Stimulated activated CD4-positive, alpha-beta T cell treated with anti-CD3 and anti-CD28 coated beads, Interleukin-2, amount 100 ng/mL, for 24 hours (primary cell): ENCODE measurements at places on chromosomes 7 and 10.

- DNase-seq: no peak
These were observed 216.3 kb downstream of the TCERG1L start for GRCh38 chr10:131095313-131095580.

DNA sequence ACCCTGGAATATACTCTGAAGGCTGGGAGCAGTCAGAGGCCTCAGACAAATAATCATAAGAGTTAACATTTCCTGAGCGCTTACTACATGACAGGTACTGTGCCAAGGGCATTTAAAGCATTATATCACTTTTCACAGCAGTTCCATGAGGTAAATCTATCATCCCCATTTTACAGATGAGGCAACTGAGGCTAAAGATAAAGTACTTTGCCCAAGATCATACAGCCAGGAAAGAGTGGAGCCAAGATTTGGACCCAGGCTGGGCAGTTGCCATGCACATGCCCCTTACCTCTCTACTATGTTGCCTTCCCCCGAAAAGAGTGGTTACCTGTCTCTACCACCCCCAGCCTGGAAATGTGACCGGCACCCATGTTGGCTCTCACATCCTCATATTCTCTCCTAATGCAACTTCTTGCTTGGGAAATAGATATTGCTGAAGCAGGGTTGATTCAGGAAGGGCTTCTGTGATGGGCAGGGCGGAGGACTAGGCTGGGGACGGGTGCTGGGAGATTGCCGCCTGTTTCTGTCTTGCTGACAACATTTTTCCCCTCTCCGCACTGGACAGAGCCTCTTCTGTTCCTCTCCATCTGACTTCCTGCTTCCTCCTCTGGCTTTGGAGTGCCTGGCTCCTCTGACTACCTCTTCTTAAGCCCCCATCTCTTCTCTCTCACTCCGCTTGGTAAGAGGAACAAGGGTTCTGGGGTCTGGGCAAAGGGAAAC is 13.8 kb downstream of the SMO start:
- DNase-seq: no peak

DNA sequence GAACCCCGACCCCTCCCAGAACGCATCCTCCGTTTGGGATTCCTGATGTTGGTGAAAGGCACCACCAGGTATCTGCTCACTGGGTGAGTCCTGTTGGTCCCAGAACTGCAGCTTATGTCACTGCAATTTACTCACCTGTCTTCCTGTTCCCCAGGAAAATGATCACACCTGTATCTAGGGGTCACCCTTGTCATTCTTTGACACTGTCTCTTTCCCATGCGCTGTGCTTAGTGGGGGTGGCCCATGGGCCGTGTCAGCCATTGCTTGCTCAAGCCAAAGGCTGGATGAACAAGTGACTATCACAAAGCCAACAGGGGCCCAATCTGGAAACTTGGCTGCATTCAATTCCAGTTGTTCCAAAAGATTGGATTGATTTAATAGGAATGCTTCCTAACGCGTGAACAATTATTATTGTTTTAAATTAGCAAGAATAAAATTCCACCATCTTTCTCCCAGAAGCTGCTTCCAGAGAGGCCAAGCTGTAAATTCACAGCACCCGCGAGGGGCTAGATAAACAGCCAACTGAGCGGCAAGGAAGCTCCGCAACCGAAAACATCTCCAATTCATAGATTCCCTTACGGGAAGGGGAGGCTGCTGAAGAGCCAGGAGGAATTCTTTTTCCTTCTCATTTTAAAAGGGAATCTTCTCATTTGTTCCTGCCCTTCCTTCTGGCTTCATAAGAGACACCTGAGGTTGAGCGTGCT is 134.8 kb upstream of the ZMIZ1 start:
- DNase-seq: no peak

- DNase-seq: no peak
These were observed 41.1 kb downstream of the PUS7 start for GRCh38 chr7:105480931-105481330.

DNA sequence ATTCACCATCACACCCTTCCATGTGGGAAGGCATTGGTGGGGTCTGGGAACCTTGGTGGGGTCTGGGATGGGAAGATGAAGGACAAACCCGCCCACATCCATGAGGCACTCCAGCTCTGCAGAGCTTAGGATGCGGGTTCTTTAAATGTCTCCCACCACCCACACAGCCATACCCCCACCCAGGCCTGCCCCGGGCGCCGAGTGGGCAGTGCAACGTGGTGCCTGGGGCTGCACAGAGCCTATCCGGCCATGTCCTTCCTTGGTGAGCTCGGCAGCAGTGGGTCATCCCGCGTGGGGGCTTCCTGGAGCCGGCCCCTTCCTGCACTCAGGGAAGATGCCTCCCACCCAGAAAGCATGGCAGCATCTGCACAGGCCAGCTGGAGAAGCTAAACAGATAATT is 163.5 kb upstream of the TCERG1L start:
- no peak for DNase-seq

DNA sequence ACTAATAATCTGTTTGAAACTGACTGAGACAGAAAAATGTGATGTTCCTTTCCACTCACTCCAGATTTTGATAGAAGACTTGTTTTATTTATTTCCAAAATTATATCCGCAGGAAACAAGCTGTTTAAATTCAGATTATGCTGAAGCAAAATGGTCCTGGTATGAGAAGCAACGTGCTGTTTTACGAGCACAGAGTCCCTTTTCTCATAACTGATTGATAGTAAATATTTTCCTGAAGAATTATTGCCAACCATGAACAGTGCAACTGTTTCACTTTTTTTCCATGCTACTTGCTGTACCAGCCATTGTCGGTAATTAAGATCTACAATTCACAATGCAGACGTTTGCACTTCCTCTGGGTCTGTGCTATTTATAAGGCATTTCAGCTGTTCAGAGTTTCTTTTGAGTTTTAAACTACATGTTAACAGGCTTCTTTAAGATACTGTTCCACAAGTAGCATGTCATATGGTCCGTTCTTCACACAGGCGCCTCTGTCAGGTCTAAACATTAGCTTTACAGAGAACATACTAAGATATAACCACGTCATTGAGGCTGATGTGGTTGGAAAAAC is 103.8 kb downstream of the POLL start:
- no peak for DNase-seq

DNA sequence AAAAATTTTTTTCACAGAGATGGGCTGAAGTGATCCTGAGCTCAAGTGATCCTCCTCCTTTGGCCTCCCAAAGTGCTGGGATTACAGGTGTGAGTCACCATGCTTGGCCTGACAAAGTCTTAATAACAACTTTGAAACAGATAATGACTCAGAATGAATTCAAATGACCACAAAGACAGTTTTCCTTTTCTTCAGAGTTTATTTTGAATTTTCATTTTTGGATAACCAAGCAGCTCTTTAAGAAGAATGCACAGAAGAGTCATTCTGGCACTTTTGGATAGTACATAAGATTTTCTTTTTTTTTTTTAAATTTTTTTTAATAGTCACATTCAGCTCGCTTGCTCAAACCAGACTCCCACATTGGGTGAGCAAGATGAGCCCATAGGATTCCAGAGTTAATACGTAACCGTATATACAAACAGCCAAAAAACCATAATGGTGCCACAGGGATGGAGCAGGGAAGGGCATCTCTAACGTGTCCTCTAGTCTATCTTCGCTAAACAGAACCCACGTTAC is 43.0 kb upstream of the NMT2 start:
- no peak for DNase-seq

- peak; percentile 51 for DNase-seq
These were observed 493.3 kb upstream of the PODXL start for GRCh38 chr7:132049462-132050304.

- no peak for DNase-seq
These were observed 73.9 kb upstream of the CABCOCO1 start for GRCh38 chr10:61588770-61589211.

DNA sequence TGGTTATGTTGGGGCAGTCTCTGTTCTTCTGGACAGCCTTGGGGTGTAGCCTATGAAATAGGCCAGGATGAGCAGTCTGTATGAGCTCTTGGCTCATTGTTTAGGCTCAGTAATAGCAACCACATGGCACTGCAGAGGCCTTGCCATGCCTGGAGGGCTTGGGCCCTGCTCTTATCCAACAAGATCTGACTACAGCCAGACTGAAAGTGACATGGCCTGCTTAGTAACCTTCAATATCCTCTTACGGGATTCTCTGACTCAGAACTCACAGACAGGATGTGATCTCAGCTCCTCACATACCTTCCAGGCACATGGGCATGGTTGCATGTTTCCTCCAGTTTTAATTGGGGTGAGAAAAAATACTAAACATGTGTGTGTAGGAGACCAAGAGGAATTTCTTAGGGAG is 289.3 kb downstream of the PTEN start:
- DNase-seq: peak; percentile 54

DNA sequence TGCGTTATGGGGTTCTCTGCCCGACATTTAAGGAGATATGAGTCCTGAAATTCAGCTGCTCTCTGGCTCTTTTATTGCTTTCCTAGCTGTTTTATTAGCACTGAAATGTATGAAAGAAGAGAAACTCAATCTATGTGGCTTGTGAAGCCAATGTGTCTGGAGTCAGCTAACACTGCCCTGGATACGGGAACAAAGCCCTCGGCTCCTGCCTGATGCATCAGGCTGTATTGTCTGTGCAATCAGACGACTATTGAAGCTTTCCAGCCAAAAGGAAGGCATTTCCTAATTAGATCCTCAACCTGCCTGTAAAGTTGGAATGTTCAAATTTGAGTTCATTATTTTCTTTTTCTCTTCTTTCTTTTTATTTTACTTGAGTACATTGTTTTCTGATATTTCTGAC is 22.0 kb upstream of the TM9SF3 start:
- DNase-seq: no peak

DNA sequence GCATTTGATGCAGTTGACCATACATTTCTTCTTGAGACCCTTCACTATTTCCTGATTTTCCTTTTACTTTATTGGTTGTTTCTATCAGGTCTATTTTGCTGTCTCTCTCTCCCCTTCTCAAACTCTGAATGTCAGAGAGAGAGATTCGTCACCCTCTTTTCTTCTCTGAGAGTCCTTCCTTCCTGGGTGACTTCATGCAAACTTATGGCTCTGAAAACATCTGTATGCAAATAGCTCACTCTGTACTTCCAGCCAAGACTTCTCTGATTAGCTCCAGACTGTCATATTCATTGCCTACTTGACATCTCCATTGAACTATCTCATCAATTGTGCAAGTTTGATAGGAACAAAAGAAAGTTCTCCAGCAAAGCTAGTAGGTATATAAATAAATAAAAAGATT is 191.7 kb upstream of the KLF6 start:
- no peak for DNase-seq

DNA sequence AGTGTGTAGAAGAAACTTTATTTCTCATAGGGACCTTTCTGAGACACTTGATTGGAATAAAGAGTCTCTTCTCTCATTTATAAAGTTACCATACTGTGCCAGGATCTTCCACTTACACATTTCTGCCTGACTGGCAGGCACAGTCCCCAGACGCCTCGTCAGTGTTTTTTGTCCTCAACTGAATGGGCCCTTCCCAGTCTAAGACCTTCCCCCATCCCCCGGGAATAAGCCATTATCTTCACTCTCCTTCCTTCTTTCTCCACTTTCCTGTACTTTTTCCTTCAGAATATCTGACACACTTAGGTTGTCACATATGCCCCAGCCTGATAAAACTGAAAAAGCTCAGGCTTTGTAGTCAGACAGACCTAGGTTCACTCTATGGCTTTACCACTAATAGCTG is 35.3 kb upstream of the KCNIP2 start:
- DNase-seq: no peak

GRCh38 chr7:17611611-17612010 is 313.2 kb downstream of the AHR start:
- no peak for DNase-seq

DNA sequence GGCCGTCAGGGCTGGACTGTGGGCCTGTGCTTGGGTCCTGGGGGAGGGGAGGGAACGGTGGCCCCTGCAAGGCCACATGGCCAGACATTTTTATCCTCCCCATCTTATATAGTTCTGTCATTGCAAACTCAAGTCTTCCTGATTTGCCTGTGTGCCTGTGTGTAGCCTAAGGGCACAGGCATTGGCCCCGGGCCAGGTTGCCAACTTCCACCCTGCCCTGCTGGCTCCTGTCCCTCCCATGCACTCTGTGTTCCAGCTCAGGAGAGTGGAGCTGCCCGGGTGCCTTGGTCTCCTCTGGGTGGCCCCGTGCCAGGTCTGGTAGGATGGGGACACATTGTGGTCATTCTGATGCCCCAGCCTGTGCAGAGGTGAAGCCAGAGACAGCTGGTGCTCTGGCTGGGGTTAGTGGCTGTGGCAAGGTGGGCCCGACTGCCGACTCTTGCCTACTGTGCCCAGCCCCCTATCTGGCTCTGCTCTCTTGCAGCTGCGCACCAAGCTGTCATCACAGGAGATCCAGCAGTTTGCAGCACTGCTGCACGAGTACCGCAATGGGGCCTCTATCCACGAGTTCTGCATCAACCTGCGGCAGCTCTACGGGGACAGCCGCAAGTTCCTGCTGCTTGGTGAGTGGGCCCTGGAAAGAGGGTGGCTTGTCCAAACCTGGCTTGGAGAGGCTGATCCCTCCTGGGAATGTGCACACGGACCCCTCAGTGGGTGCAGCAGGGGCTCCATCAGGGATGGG is 14.8 kb downstream of the NACAD start:
- no peak for DNase-seq

DNA sequence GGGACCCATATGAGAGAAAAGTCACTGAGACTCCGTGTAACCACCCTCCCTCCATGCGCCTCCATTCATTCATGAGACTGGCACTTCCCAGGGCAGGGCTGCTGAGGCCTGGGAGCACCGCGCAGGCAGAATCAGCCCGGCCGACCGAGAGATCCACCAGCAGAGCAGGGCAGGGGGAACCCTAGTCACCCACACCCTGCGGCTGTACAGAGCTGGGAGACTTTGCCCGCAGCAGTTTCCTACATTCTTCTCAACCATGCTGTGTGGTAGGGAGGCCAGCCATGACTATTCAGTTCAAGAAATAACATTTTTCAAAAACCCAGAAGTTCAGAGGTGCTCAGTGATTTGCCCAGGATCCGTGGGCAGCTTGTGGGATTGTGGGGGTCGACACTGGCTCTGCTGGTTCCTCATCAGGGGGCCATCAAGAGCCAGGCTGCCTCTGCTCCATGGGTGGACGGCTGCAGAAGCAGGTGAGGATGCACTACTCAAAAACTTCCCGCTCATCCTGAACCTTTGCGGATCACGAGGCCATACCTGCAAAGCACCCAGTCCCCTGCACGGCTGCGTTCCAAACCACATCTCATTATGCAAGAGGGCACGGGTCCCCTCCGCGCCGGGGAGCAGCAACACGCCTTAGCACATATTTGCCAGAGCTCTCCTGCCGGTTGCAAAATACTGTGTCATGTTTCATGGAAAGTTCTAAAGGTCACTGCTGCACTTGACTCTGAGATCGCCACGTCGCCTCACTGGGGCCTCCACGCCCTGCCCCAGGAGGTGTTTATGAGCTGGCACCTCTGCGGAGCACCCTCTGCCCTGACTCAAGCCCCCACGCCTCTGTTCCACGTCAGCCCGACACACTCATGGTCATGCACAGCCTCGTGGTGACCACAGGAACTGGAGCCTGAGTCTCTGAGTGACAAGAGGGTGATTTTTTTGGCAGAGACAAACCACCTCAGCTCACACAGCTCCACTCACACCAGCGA is 132.0 kb downstream of the PRKAG2 start:
- DNase-seq: peak; percentile 40

GRCh38 chr7:131052285-131052904 is 275.3 kb upstream of the MKLN1 start:
- no peak for DNase-seq
